Eye (tissue), 1 donor: ENCODE measurements at places on chromosomes 1 and 21.

GRCh38 chr21:38376693-38377092, 119.9 kb downstream of the KCNJ15 start:
- no peak for DNase-seq

- DNase-seq, result no peak
Observed at GRCh38 chr1:175754921-175755320, 11.5 kb upstream of the TNR start.

DNA sequence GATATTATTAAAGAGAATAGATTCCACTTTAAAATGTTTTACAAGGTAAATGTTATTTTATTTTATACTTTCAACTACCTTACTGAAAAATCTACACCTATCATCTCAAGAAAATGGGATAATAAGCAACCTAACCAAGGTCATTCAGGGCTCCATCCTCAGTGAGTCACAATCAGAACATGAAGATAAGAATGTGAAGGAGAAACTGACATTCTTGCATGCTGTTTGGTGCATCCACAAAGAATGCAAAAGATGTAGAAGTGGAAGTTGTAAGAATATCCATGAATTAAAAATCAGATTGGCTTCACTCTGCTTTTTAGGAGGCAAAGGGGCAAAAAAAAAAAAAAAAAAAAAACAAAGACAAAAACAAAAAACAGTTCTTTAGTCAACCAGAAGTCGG, 6.5 kb downstream of the WARS2 start:
- DNase-seq, result no peak

DNA sequence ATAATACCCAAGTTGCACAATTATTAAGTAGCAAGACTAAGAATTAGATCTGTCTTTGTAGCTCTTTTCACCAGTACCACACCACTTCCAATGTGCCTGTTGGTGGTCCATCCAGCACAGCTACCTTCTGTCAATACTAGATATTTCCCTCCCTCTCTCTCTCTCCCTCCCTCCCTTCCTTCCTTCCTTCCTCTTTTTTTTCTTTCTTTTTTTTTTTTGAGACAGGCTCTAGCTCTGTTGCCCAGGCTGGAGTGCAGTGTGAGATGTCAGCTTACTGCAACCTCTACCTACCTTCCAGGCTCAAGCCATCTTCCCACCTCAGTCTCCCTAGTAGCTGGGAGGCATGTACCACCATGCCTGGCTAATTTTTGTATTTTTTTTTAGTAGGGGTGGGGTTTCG, 21.1 kb downstream of the KPNA6 start:
- no peak for DNase-seq

- DNase-seq, result peak; percentile 3
Observed at GRCh38 chr1:160284220-160284781, 632 bp downstream of the PEX19 start.

- no peak for DNase-seq
Observed at GRCh38 chr21:45838634-45839033, 142.9 kb upstream of the COL6A1 start.

GRCh38 chr1:147238925-147239820, 3.3 kb upstream of the CHD1L start:
- no peak for DNase-seq

- DNase-seq, result no peak
Observed at GRCh38 chr21:38950435-38951094, 144.8 kb downstream of the ETS2 start.

- no peak for DNase-seq
Observed at GRCh38 chr1:17545356-17545755, 5.9 kb downstream of the ARHGEF10L start.

- DNase-seq, result no peak
Observed at GRCh38 chr1:180271272-180272255, 41.5 kb downstream of the LHX4 start.

DNA sequence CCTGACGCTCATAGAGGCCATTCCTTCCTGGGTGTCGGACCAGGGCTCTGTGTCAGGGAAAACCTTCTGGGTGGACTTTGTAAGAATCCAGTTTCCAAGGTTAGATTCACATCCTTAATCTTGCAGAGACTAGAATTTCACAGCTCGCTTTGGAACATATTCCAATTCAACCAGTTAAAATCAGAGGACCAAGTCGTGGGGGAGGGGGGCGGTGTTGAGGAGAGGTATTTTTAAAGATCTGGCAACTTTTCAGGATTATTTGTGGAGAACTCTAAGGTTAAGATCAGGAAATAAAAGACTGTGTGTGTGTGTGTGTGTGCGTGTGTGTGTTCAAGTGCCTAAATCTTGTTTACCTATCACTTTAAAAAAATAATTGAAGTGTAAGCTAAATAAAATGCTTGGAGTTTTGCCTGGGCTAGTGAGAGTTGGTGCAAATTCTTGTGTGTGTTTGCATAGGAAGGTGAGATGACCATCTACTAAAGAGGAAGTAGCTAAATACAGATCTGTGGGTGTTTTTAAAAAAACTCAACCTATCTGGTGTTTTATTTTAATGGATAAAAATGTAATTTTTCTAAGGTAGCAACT, 21.8 kb downstream of the TENT5C start:
- DNase-seq, result no peak

DNA sequence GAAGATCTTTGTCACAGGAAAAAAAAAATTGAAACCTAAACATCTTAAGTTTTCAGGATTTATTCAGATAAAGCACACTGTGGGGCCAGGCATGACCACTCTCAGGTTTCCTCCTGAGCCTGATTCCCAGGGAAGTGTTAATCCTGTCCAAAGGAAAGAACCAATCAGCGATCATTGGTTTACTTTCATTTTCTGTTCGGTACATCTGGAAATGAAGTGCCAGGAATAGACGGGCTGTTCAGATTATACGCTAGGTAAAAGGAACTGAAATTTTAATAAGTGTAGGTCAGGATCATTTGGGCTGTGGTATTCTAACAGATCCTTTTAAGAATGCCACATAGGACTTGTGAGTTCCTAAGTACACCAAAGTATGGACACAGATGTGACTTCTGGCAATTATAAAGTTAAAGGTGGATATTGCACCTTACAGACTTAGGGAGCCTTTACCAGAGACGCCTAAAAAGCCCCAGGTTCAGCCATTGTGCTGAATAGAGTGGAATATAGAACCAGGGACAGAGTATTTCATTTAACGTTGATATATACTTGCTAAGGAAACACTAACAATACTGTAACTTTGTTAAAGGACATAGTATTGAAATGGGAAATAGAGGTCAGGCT, 9.3 kb upstream of the CACYBP start:
- no peak for DNase-seq

GRCh38 chr1:90613371-90613770, 103.7 kb downstream of the BARHL2 start:
- no peak for DNase-seq

DNA sequence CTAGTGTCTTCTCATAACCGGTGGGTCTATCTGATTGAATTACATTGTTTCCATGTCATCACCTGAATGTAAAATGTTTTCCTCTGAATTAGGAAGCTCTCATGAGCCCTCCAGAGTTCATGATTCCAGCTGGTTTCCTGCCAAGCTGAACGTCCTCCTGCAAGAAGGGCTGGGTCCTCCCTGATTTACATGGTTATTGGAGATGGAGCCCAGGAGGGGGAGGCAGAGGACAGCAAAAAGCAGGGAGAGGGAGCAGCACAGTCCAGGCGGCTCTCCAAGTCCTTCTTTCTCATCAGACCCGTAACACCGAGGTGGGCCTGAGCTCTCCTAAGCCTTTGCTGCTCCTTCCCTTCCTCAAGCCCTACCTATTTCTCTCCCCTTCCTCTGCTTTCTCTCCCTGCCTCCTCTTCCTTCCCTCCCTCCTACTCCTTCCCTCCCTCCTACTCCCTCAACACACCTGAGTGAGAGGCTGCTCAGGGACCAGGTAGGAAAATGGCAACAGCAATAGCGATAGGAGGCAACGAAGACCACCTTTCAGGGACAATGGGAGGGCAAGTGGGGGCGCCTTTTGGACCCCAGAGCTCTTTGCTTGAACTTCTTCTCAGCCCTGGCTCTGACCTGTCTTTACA, 265.9 kb downstream of the PRDM2 start:
- DNase-seq, result peak; percentile 93

DNA sequence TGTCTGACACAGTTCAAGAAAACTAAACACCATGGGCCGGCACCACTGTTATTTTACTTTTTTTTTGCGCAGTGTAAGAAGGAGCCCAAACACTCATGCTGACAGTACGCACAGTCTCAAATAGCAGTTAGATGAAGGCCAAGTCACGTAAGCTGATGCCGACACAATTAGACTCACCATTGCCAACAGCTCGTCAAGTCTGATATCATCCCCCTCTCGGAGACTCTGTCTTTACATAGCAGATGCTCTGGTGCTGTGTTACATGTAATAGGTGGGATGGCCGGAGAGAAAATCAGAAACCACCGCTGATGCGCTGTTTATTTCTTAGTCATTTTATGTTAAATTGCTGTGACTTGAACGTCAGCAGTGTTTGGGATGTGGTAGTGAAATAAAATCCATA, 49.3 kb downstream of the TGFB2 start:
- DNase-seq, result peak; percentile 60
